ENCODE measurements at places on chromosomes 11 and 22.

GRCh38 chr22:44214764-44215163, 34.0 kb downstream of the PARVG start:
- no peak for DNase-seq

DNA sequence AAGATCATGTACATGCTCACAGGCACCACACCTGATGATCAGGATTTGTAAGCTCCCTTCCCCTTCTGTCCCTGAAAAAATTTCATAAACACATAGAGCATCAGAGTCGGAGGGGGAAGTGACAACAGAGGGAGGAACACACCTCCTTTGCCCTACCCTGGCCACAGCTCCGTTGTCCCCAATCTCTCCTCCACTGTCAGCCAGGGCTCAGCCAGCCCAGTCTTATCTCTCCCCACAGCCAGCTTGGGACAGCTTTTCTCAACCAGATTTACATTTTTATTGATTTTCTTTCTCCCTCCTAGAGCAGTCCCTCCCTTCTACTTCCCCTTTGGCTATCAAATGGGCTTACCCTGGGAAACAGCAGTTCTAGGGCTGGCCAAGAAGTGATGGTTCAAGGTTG, 32.1 kb upstream of the TPBGL start:
- no peak for DNase-seq

GRCh38 chr11:2928605-2929530, at the start of gene PHLDA2:
Gene PHLDA2 (minus strand): TSS chr11:2929420. CDS start chr11:2929364, 56 bp downstream.
- peak; percentile 74 for DNase-seq

GRCh38 chr11:66321606-66322005, 4.8 kb upstream of the CD248 start:
- DNase-seq, result no peak

- no peak for DNase-seq
Observed at GRCh38 chr22:39220450-39220849, 24.3 kb downstream of the PDGFB start.

DNA sequence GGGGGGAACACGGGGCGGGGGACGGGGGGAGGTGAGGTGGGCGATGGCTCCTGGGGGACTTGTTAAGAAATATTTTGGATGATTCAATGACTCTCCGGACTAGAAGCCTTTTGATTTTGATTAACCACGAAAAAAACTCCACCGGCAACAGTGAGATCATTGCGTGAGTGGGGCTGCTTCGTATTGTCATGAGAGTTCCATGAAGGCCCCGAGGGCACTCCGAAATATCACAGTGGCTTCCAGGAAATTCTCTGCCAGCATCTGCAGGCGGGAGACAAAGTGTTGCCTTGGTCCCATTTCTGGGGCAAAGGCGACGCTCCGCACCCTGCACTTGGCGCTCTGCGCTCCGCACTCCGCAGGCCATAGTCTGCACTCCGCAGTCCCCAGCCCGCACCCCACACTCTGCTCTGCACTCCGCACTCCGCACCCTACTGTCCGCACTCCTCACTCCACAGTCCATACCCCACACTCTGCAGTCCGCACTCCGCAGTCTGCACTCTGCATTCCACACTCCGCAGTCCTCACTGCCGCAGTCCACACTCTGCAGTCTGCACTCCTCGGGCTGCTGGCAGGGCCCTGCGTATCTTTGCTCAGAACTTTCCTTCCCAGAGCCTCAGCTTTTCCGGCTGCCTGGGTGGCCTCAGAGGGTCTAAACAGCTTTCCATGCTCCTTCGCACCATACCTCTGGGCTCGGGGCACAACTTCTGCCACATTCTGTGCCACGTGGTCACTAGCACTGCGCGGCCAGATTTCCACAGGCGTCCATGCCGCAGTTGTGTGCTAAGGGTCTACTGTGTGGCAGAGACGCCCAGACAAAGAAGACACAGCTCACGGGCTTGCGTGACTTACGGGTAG, 61.1 kb downstream of the LINC01488 start:
- no peak for DNase-seq

DNA sequence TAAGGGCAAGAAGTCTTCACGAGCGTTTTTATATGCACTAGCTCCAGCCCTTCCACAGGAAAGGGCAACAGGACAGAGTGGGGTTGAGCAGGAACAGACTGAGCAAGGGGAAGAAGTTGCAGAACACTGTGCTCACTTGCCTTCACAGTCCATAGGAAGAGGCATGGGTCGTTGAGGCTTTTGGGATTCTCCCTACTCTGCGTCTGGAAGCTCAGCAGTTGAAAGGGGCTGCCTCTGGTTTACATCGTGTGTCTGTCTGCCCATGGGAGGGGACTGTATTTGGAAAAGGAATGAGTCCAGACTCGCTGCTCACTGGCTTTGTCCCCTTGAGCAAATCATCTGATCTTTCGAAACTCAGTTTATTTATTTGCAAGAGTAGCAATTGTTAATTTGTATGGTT, 1.1 kb upstream of the PDGFD start:
- no peak for DNase-seq

DNA sequence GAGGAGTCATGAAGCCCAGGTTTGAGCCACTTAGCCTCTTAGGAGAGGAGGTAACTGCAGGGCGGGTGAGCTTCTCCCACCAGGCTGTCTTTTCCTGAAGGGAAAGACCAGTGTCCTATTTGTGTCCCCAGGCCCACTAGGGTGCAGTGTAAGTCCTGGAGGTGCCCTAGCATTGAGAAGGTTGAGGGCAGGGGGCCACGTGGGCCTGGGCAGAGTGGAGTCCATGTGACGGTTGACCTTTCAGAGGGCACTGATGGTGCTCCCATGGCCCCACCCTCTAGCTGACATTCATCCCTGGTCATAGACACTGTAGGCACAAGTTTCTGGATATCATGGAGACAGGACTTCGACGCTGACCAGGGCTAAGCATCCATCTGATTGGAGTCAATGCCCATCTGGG, 44.1 kb upstream of the TP53I11 start:
- no peak for DNase-seq

- no peak for DNase-seq
Observed at GRCh38 chr11:17421781-17422180, 33.3 kb upstream of the KCNJ11 start.

- DNase-seq, result peak; percentile 7
Observed at GRCh38 chr11:45563810-45564209, 101.6 kb downstream of the CHST1 start.

- no peak for DNase-seq
Observed at GRCh38 chr22:47257976-47258375, 495.5 kb downstream of the TBC1D22A start.

DNA sequence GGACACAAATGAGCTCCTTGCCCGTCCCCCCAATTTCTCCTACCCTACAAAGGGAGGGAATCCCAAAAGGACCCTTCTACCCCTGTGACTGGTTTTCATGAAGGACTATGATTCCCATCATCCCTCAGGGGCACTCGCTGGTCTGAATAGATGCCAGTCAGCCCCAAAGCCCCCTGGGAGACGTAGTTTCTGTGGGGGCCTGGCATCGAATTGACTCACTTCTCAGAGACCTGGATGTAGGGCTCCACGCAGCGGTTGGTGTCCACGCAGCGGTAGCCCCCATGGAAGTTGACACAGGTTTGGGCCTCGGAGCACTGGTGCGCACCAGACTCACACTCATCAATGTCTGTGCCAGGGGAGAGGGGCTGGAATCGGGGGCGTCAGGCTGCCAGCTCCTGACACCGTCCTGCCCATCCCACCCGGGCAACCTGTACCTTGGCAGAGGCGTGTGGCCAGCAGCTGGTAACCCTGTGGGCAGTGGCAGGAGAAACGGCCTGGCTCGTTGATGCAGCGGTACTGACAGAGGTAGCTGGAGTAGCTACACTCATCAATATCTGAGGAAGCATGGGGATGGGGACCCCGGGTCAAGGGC, 4.4 kb downstream of the EFEMP2 start:
- no peak for DNase-seq

- no peak for DNase-seq
Observed at GRCh38 chr22:49670456-49671330, 157.0 kb downstream of the BRD1 start.
